Caco-2 (cell line): ENCODE measurements at places on chromosomes 16 and 17. TPM values are rescaled to one million over a fixed set of nuclear protein-coding genes. Genes with fewer than 3 reads are reported as not detected.

FAM234A gene
- total RNA-seq = 71.7 and 77.7 TPM in 2 replicates

ABCC12 gene
- not detected in 2 replicates for total RNA-seq

PYY gene
- total RNA-seq = not detected in 2 replicates

- no peaks in the 10 kb centered on the region for H3K36me3 ChIP-seq
- DNase-seq = no peak
- H3K27me3 ChIP-seq = no peaks in the 10 kb centered on the region
- no peaks in the 10 kb centered on the region for H3K4me1 ChIP-seq
- peak overlapping the region; percentile 91 for H3K4me3 ChIP-seq
These were observed 577 bp downstream of the GSPT1 start for GRCh38 chr16:11915114-11915643.

DNA sequence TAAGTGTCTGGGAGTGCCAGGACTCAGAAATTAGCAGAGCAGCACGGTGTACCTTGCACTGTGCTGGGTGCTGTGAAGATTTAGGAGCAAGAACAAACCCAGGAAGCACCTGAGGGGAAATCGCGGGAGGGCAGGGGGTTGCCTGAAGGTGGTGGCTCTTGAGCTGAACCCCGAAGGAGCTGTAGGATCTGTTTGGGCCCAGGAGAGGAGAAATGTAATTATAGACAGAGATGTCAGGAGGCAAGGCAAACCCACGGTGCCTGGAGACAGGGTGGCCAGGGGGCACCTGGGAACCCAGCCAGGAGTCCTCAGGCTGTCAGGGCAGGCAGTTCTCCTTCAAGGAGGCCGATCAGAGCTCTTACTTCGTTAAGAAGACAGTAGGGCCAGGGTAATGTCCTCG is 109.1 kb downstream of the C16orf78 start:
- H3K27ac ChIP-seq = no peak overlapping the region
- H3K4me3 ChIP-seq = no peak overlapping the region
- no peak for DNase-seq
- H3K36me3 ChIP-seq = no peaks in the 10 kb centered on the region
- no peaks in the 10 kb centered on the region for H3K27me3 ChIP-seq

GRCh38 chr17:49230636-49231562 is at the start of gene PHOSPHO1:
PHOSPHO1 (minus strand) TSS chr17:49230787; CDS start chr17:49226691, 4,096 bp downstream.
- peak within 1 kb of the TSS; percentile 57 for H3K4me3 ChIP-seq
- DNase-seq = peak; percentile 98
- H3K27ac ChIP-seq = peak within 1 kb of the TSS; percentile 26
- H3K4me1 ChIP-seq = peaks cover 23% of the 10 kb centered on the region

GRCh38 chr16:19437280-19437679 is 19.6 kb downstream of the TMC5 start:
- H3K4me1 ChIP-seq = peaks cover 3% of the 10 kb centered on the region

DNA sequence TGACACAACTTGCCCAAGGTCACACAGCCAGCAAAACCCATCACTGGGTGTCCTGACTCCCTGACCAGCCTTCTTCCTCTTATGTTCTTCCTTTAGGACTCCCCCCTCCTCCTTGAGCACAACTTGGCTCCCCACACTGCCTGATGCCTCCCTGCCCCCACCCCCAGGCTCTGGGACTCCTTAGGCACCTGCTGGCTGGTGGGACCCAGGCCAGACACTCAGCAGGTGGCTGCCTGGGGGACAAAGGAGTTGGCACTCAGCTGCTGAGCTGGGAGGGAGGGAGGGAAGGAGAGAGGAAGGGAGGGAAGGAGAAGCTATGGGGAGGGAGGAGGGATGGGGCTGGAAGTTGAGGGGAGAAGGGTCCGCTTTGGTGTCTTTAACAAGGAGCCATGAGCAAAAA is 8.0 kb downstream of the SEZ6 start:
- no peak for DNase-seq
- no peak overlapping the region for H3K4me3 ChIP-seq
- H3K36me3 ChIP-seq = no peaks in the 10 kb centered on the region
- H3K27me3 ChIP-seq = no peaks in the 10 kb centered on the region; the same call in 1 of the 2 replicates

GRCh38 chr17:38729886-38730525 is at the start of gene CISD3:
CISD3 (plus strand) TSS chr17:38730341; CDS start chr17:38730359, 18 bp downstream.
- H3K4me1 ChIP-seq = peaks cover 20% of the 10 kb centered on the region
- peak within 1 kb of the TSS; percentile 64 for H3K4me3 ChIP-seq
- H3K27me3 ChIP-seq = no peaks in the 10 kb centered on the region
- H3K36me3 ChIP-seq = no peaks in the 10 kb centered on the region; the same call in 1 of the 2 replicates
- peak; percentile 95 for DNase-seq
- H3K27ac ChIP-seq = peak within 1 kb of the TSS; percentile 85

DNA sequence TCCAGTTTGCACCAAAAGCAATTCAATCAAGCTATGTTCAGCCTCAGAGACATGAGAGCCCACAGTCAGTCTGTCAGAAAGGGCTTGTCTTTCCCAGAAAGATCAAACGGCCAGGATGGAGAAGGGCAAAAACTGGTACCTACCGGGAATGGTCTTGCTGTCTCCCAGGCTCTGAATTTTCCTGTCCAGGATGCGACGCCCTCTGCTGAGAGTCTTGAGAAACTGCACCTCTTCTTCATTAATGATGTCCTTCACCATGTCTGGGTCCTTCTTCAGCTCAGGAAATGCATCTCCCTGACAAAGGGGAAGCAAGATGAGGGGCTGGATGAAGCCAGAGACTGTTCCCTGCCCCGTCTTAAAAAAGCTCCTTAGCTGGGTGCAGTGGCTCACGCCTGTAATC is 15.8 kb upstream of the EXOSC6 start:
- H3K36me3 ChIP-seq = peaks cover 19% of the 10 kb centered on the region
- H3K27ac ChIP-seq = no peak overlapping the region
- no peaks in the 10 kb centered on the region for H3K4me1 ChIP-seq
- peak; percentile 63 for DNase-seq
- H3K4me3 ChIP-seq = no peak overlapping the region
- H3K27me3 ChIP-seq = no peaks in the 10 kb centered on the region

DNA sequence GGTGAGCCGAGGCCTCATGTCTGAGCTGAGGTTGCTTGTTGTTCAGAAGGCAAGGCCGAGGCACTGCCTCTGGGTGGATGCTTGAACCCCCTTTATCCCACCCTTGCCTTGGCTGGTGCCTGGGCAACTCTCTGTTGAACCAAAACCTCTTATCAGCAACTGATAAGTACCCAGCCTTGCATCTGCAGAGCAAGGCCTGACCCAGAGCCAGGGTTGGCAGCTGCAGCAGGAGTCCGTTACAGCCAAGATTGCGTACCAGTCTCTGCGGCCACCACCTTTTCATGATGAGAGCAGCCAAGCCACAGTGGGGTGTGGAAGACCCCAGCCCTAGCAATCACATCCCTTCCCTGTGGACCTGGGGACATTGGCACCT is 118.3 kb downstream of the RAB11FIP4 start:
- no peaks in the 10 kb centered on the region for H3K27me3 ChIP-seq
- peaks cover 3% of the 10 kb centered on the region for H3K36me3 ChIP-seq
- H3K4me1 ChIP-seq = peaks cover 28% of the 10 kb centered on the region
- no peak for DNase-seq
- peak overlapping the region; percentile 25 for H3K27ac ChIP-seq

GRCh38 chr16:67530013-67530939 is 1.6 kb downstream of the RIPOR1 start:
- peak; percentile 56 for DNase-seq
- peaks cover 40% of the 10 kb centered on the region for H3K4me1 ChIP-seq
- H3K27ac ChIP-seq = peak overlapping the region; percentile 18
- H3K27me3 ChIP-seq = no peaks in the 10 kb centered on the region

- H3K4me3 ChIP-seq = no peak overlapping the region
- H3K36me3 ChIP-seq = peaks cover 4% of the 10 kb centered on the region
- peaks cover 7% of the 10 kb centered on the region; the same call in 1 of the 2 replicates for H3K4me1 ChIP-seq
- no peak overlapping the region for H3K27ac ChIP-seq
These were observed 4.9 kb downstream of the RUNDC1 start for GRCh38 chr17:42985225-42985624.
